ENCODE measurements at places on chromosomes 7 and 10. TPM values are rescaled to one million over a fixed set of nuclear protein-coding genes. Genes with fewer than 3 reads are reported as not detected.

DNA sequence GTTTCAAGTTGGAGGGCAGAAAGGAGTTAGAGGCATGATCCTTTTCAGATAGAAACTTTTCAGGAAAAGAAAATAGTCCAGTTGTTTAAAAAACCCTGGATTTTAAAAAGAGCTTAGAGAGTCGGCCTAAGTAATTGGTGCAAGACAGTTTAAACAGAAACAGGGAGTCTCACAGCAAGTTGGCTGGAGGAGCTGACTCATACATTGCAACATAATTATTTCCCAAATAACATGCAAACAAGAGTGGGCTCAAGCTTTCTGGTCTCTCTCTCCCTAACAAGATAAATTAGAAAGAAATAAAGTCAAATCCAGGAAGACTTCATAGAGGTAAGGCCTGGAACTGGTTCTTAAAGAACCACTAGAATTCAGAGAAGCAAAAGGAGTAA, 100.3 kb upstream of the AGBL3 start:
- H3K4me1 ChIP-seq, result peaks cover 45% of the 10 kb centered on the region
- H3K36me3 ChIP-seq, result peaks cover 25% of the 10 kb centered on the region
- peak overlapping the region; percentile 40 for H3K4me3 ChIP-seq
- H3K27me3 ChIP-seq, result no peaks in the 10 kb centered on the region
- H3K27ac ChIP-seq, result peak overlapping the region; percentile 94
- peak; percentile 91 for DNase-seq

- no peaks in the 10 kb centered on the region for H3K27me3 ChIP-seq
- H3K36me3 ChIP-seq, result peaks cover 5% of the 10 kb centered on the region
- no peak overlapping the region for H3K4me3 ChIP-seq
These were observed 55.7 kb downstream of the KLRG2 start for GRCh38 chr7:139427788-139428187.

- no peaks in the 10 kb centered on the region for H3K27me3 ChIP-seq
- no peak overlapping the region for H3K4me3 ChIP-seq
- no peak for DNase-seq
- no peaks in the 10 kb centered on the region for H3K36me3 ChIP-seq
- H3K27ac ChIP-seq, result no peak overlapping the region
These were observed 45.4 kb downstream of the DKK1 start for GRCh38 chr10:52359441-52359840.

DNA sequence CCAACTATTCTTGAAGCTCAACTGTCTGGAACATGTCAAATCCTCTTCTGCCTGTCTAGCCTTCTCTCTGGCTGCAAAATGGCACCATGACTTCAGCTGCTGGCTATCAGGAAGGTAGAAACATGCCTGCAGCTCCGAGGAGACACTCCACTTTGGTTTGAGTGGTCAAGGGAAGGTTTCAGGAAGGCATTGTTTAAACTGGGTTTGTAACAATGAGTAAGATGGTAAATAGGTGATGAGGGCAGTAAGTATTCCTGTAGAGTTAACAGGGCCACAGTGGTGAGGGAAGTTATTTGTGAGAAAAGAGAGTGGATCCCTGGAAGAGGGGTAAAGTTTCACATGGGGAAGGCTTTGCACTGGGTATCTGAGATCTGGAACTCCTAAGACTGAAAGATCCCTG, 231.5 kb downstream of the ABCA13 start:
- H3K27me3 ChIP-seq, result no peaks in the 10 kb centered on the region
- no peaks in the 10 kb centered on the region for H3K36me3 ChIP-seq
- H3K4me1 ChIP-seq, result no peaks in the 10 kb centered on the region
- no peak overlapping the region for H3K27ac ChIP-seq

- H3K36me3 ChIP-seq, result no peaks in the 10 kb centered on the region
- no peaks in the 10 kb centered on the region for H3K4me1 ChIP-seq
- no peaks in the 10 kb centered on the region for H3K27me3 ChIP-seq
- H3K4me3 ChIP-seq, result no peak overlapping the region
- no peak overlapping the region for H3K27ac ChIP-seq
- DNase-seq, result no peak
These were observed 428.8 kb downstream of the SH2D4B start for GRCh38 chr10:80966326-80966986.

GRCh38 chr7:7385421-7385820, 150.3 kb downstream of the COL28A1 start:
- H3K27me3 ChIP-seq, result no peaks in the 10 kb centered on the region
- no peaks in the 10 kb centered on the region for H3K4me1 ChIP-seq
- no peak overlapping the region for H3K27ac ChIP-seq
- H3K4me3 ChIP-seq, result no peak overlapping the region
- peak; percentile 43 for DNase-seq

GRCh38 chr10:62779487-62780248, 24.9 kb upstream of the ADO start:
- H3K4me3 ChIP-seq, result no peak overlapping the region
- peaks cover 7% of the 10 kb centered on the region for H3K4me1 ChIP-seq
- no peak overlapping the region for H3K27ac ChIP-seq
- DNase-seq, result peak; percentile 69

- no peaks in the 10 kb centered on the region for H3K36me3 ChIP-seq
- no peak for DNase-seq
- H3K27ac ChIP-seq, result no peak overlapping the region
- H3K4me3 ChIP-seq, result no peak overlapping the region
- peaks cover 11% of the 10 kb centered on the region for H3K4me1 ChIP-seq
These were observed 243.2 kb upstream of the SLC26A5 start for GRCh38 chr7:103689255-103689654.

DNA sequence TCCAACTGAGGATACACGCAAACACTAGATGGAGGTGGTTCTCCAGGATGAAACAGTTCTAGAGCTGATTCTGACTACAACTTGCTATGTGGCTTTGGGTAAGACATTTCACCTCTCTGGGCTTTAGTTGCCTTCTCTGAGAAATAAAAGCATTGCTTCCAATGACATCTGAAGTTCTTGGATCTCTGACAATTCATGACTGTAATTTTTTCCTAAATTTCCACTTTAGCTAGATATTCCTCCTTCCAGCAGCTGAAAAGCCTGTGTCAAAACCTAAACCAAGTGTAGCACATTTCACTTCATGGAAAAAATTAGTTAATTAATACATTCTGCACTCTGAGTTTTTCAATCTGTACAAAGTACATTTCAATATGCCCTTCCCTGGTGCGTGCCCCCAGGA, 50.0 kb upstream of the ANK3 start:
- H3K4me1 ChIP-seq, result no peaks in the 10 kb centered on the region
- H3K27ac ChIP-seq, result no peak overlapping the region
- H3K4me3 ChIP-seq, result no peak overlapping the region
- H3K27me3 ChIP-seq, result no peaks in the 10 kb centered on the region
- no peaks in the 10 kb centered on the region for H3K36me3 ChIP-seq

- H3K36me3 ChIP-seq, result no peaks in the 10 kb centered on the region
- H3K27ac ChIP-seq, result no peak overlapping the region
- no peaks in the 10 kb centered on the region for H3K4me1 ChIP-seq
- DNase-seq, result no peak
These were observed 20.5 kb downstream of the CLEC2L start for GRCh38 chr7:139543801-139544603.

- H3K27ac ChIP-seq, result no peak overlapping the region
- no peak for DNase-seq
- no peaks in the 10 kb centered on the region for H3K27me3 ChIP-seq
These were observed 67.9 kb downstream of the CACNA2D1 start for GRCh38 chr7:82375713-82376112.

GRCh38 chr10:67297637-67298181, 371.9 kb downstream of the LRRTM3 start:
- no peak for DNase-seq
- no peak overlapping the region for H3K4me3 ChIP-seq
- no peaks in the 10 kb centered on the region for H3K36me3 ChIP-seq
- no peaks in the 10 kb centered on the region for H3K4me1 ChIP-seq
- H3K27ac ChIP-seq, result no peak overlapping the region

GRCh38 chr7:22499044-22499443, 944 bp downstream of the STEAP1B start:
- no peaks in the 10 kb centered on the region for H3K27me3 ChIP-seq
- peak; percentile 58 for DNase-seq
- H3K4me1 ChIP-seq, result peaks cover 35% of the 10 kb centered on the region
- H3K36me3 ChIP-seq, result no peaks in the 10 kb centered on the region
- H3K4me3 ChIP-seq, result peak overlapping the region; percentile 74

DNA sequence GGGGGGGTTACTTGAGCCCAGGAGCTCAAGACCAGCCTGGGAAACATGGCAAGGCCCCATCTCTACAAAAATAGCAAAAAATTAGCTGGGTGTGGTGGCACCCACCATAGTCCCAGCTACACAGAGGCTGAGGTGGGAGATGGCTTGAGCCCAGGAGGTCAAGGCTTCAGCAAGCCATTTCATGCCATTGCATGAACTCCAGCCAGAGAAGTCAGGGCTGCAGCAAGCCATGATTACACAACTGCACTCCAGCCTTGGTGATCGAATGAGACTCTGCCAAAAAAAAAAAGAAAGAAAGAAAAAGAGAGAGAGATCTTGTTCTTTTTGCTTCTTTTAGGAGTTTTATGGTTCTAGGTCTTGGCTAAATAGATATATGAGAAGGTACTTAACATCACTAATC, 200.2 kb upstream of the PHYHIPL start:
- H3K4me1 ChIP-seq, result no peaks in the 10 kb centered on the region
- DNase-seq, result no peak
- H3K27ac ChIP-seq, result no peak overlapping the region
- no peaks in the 10 kb centered on the region for H3K27me3 ChIP-seq
- H3K36me3 ChIP-seq, result no peaks in the 10 kb centered on the region

- peaks cover 5% of the 10 kb centered on the region for H3K36me3 ChIP-seq
- H3K4me3 ChIP-seq, result no peak overlapping the region
- H3K27me3 ChIP-seq, result no peaks in the 10 kb centered on the region
- peaks cover 5% of the 10 kb centered on the region for H3K4me1 ChIP-seq
- DNase-seq, result peak; percentile 50
These were observed 19.6 kb downstream of the R3HCC1L start for GRCh38 chr10:98154076-98154475.

- DNase-seq, result no peak
- H3K27me3 ChIP-seq, result no peaks in the 10 kb centered on the region
- no peaks in the 10 kb centered on the region for H3K36me3 ChIP-seq
- no peak overlapping the region for H3K4me3 ChIP-seq
These were observed 809.0 kb downstream of the NRG3 start for GRCh38 chr10:82683945-82684344.

DNA sequence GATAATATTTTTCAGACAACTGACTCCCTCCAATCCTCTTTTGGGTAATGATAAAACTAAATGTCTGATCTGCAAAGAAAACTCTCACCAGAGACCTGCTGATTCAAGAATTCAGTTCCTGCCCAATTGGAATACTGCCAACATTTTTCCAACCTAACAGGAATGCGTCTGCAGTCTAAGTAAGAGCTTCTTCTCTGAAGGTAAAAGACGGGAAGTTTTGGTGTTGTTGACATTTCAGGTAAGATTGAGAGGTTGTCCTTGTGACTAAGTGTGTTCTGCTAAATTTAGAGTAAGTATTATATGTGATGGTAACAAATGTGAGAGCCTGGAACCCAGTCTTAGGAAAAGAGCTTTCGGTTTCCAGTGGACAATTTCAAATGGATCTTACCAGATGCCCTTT, 17.6 kb downstream of the IFIT5 start:
- no peaks in the 10 kb centered on the region for H3K36me3 ChIP-seq
- no peak overlapping the region for H3K4me3 ChIP-seq
- H3K27me3 ChIP-seq, result no peaks in the 10 kb centered on the region
- H3K4me1 ChIP-seq, result peaks cover 26% of the 10 kb centered on the region
- DNase-seq, result peak; percentile 38
- no peak overlapping the region for H3K27ac ChIP-seq

GRCh38 chr10:6351495-6351894, 148.8 kb downstream of the PFKFB3 start:
- no peak overlapping the region for H3K4me3 ChIP-seq
- H3K4me1 ChIP-seq, result peaks cover 18% of the 10 kb centered on the region
- no peaks in the 10 kb centered on the region for H3K27me3 ChIP-seq
- no peaks in the 10 kb centered on the region for H3K36me3 ChIP-seq
- no peak for DNase-seq

GRCh38 chr10:75028748-75029147, 82.7 kb upstream of the SAMD8 start:
- no peaks in the 10 kb centered on the region for H3K4me1 ChIP-seq
- no peaks in the 10 kb centered on the region for H3K27me3 ChIP-seq
- H3K27ac ChIP-seq, result no peak overlapping the region
- H3K4me3 ChIP-seq, result no peak overlapping the region

- no peaks in the 10 kb centered on the region for H3K36me3 ChIP-seq
- H3K4me3 ChIP-seq, result no peak overlapping the region
- H3K27ac ChIP-seq, result 0 out of 2 replicates have a peak overlapping the region, but pooled peaks have one; percentile 69
- DNase-seq, result peak; percentile 46
These were observed 175.1 kb downstream of the AVL9 start for GRCh38 chr7:32670110-32671025.

DNA sequence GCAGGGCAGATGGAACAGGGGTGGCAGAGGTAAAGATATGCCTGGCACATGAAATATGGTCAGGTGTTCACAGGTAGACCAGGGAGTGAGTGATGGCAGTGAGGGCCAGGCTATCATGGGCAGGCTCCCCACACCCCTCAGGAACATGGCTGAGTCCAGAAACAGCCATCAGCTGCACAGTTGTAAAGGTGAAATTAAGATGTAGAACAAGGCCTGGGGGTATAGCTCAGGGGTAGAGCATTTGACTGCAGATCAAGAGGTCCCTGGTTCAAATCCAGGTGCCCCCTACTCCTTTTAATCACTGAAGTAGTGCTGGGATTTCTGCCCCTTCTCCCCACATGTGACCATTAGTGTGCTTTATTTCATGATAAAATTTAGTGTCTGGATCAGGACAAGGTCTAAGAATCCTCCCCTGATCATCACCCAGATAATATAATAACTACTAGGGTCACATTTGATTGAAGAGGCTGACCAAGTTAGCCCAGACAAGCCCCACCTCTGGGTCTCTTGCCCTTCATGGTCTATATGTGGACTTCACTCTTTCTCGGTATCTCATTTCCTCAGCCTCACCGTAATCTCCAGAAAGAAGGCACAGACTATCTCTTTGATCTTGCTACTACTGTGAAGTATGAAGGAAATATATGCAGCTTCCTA, 69.0 kb downstream of the ZNF783 start:
- no peaks in the 10 kb centered on the region for H3K27me3 ChIP-seq
- H3K36me3 ChIP-seq, result no peaks in the 10 kb centered on the region
- H3K27ac ChIP-seq, result no peak overlapping the region
- no peak for DNase-seq
- H3K4me1 ChIP-seq, result no peaks in the 10 kb centered on the region
- H3K4me3 ChIP-seq, result no peak overlapping the region

Gene CRYGN
- total RNA-seq, result not detected

Gene SPAM1
- total RNA-seq, result not detected

Gene NPC1L1
- total RNA-seq, result not detected

Gene NEBL
- not detected for total RNA-seq

Gene LRIT1
- total RNA-seq, result not detected

Gene TYW1B
- total RNA-seq, result 1.6 TPM

Gene WDR86
- total RNA-seq, result 0.25 TPM

Gene LIPM
- total RNA-seq, result not detected

Gene SMO
- 16.3 TPM for total RNA-seq

Gene ACTL6B
- not detected for total RNA-seq

Gene CELF2
- 10.6 TPM for total RNA-seq

Gene IMMP2L
- 3.9 TPM for total RNA-seq

Gene NODAL
- not detected for total RNA-seq

Gene CHAT
- not detected for total RNA-seq

Gene TAS2R41
- total RNA-seq, result not detected

Gene KDM7A
- 6.7 TPM for total RNA-seq

Gene DDX50
- 63.4 TPM for total RNA-seq
